ENCODE measurements at places on chromosomes 3 and 15.

- no peak for DNase-seq
Measured at GRCh38 chr3:3589715-3590130, 209.5 kb upstream of the LRRN1 start.

DNA sequence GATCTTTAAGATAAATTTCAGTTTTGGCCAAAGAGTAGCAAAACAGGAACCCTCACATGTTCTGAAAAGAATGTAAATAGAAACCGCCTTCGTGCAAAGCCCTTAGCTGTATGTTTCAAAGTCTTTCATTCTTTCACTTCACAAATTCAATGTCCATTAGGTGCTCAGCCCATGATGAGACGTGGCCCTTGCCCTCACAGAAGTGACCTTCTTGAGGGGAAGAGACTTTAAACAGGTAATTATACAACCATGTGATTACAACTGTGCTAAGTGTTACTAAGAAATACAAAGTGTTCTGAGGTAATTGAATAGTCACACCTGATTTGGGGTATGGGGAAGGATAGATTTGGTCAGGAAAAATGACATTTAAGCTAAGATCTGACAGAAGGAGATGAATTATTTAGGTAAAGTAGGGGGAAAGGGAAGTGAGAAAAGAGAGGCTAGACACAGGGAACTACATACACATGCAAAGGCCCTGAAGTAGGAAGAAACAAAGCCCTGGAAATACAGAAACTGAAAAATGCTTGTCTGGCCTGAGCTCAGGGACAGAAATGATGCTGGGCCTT is 19.6 kb downstream of the HSPBAP1 start:
- DNase-seq = no peak

GRCh38 chr15:89309993-89310392 is 24.6 kb downstream of the POLG start:
- DNase-seq = no peak

GRCh38 chr3:80677796-80678195 is 910.0 kb upstream of the ROBO1 start:
- DNase-seq = no peak

DNA sequence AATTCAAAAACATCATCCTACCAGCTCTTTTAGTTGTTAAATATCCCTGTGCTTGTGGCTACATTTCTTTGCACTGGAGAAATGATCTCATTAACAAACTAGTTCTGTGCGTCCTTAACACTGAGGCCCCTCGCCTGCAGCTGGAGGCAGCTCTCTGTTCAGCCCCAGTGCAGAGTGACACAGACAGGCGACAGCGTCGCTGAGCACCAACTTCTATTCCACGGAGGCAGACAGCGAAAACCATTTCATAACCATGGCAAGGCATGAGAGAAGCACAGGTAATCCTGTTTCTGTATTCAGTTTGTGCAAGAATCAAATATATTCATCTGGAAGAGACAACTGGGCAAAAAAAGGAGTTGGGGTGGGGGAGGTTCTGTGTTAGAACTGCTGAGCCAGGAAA is 530.7 kb downstream of the ZIC1 start:
- DNase-seq = no peak

- DNase-seq = no peak
Measured at GRCh38 chr3:195825857-195826804, 14.4 kb upstream of the MUC4 start.

DNA sequence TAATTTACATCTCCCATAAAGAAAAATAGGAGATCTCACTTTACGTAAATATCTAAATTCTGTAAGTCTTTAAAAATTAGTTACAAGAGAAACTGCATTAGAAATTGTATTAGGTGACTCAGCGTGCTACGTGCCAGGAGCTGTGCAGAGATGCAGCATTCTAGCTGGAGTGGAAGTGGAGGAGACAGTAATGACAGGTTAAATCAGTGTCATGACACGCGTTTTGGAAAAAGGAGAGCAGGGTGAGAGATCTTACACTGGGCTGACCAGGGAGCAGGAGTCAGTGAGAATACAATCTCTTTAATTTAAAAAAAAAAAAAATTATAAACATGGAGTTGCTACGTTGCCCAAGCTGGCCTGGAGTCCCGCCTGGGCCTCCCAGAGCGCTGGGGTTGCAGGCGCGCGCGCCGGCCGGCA is 635 bp downstream of the TUBGCP5 start:
- DNase-seq = no peak

DNA sequence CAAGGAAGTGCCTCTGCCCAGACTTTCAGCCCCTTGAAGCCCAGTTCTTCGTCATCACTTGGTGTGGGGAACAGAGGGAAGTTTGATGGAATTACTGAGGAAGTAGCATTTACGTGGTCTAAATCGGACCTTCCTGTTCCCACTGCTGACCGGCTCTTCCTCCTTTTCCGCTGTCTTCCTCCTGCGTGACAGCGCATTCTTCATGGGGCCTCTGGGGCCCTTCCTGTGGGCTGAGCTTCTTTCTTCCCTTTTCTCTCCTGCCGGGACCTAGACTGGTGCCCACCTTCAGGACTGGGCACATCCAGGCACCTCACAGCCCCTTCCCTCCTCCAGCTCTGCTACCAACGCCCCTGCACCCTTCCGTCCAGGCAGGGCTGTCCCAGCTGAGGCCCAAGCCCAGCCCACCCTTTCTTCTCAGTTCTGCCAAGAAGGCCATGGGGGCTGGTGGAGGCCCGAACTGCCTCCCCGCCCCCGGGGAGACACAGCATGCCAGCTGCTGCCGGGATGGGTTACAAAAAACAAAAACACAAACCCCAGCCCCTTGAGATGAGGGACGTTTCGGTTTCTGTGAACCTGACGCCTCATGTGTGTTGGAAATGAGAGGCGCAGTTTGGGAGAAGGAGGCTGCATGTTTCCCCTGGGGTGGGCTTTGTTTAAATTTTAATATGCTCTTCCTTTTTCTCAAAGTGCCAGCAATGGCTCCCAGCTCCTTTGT is 19.1 kb downstream of the ZNF710 start:
- no peak for DNase-seq

DNA sequence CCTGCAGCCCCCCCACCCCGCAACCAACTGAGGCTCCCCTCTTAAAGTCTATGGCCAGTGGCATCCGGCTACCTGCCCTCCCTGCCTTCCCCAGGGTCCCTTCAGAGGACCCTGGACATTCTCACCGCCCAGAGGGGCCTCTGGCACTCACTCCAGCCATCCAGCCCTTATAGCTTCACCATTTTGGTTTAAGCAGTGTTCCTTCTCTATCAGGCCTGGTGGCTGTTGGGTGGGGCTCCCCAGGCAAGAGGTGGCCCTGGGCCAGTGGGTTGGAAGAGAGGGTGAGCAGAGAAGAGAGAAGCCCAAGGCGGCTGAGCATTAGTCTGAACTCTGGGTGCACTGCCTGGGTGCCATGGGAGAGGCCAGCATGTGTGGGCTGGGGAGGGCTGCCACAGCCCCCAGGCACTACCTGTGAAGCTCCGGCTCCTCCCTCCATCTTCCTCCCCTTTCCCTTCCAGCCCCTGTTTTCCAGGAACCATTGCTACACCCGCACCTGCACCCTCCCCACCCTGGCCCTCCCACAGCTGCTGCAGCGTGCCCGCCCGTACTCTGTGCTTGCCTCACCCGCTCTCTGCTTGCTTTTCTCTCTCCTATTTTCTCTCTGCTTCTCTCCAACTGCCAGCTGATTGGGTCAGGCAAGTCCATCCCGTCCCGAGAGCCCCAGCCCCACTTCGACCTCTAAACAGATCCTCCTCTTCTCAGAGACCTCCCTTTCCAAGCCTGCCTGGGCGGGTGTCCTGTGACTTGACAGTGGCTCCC is 168.2 kb downstream of the TBC1D2B start:
- no peak for DNase-seq

DNA sequence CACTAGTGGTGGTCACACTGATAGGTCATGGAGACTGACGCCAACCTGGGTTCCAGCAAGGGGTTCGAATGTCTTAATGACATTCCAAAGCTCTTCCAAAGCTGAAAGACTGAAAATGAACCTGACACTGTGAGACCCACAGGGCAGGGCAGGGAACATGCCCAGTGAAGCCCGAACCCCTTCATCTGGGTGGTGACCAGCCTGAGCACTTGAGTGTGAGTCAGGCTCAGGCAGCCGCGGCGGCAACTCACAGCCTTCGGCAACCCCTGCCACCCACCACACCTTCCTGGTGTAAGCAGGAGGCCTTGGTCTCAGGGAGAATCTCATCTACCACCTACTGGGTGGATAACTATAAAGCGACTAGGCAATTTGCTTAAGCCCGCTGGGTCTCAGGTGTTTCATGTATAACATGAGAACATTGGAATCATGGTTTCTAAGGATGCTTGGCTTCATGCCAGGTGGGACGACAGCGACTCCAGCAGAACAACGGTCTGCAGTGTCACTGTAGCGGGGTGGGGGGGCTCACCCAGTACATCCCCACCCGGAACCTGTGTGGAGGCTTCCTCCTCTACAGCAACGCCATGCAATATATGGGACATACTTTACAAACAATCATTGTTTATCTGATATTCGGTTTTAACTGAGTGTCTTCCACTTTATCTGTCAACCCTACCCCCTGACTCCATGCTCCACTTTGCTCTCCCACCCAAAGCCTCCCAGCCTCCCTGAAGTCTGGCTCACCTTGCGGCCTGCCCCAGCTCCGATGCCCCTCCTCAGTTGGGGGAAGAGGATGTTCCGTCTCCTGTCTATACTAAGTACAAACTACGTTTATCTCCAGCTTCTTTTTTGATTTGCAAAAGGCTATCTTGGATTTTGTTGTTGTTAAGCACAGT is 125.0 kb upstream of the MEF2A start:
- no peak for DNase-seq

- no peak for DNase-seq
Measured at GRCh38 chr3:152362086-152362485, 93.4 kb downstream of the MBNL1 start.

DNA sequence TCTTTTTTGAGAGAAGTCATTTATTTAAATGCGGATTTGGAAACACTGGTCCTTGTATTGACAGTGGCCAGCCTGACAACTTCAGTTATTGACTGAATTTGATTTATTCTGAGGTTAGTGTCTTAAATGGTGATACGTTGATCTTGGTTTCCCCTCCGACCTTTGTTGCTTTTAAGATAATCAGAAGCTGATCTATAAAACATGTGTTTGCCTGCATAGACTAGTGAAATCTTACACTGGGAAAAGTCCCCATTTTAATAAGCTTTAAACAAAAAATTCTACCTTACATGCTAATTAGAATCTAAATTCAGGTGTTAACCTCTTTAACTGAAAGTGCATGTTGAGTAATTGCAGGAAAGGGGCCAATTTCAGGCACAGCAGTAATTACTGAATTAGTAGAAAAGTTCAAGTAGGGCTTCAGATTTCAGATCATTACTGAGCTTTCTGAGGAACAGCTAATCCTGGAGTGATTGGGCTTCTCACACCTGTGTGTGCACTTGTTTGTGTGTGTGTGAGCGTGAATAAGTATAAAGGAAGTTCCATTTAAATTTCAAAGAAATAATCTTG is 221.4 kb downstream of the SOX2 start:
- no peak for DNase-seq

DNA sequence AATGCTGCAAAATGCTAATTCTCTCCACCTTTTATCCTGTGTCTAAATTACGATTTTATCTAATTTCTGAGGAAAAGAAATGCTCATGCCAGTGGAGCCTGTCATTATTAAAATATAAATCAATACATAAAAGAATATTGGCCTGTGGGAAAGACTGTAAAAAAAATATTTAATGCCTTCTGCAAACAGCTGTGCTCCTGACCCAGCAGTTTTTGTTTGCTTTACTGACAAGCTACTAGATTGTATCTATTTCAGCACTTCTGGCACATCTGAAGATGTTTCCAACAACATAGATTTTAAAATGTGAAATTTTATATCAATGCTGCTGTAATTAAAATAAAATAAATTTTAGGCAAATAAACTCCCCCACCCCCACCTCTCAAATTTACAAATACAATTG is 493.6 kb upstream of the AGTR1 start:
- DNase-seq = no peak

GRCh38 chr3:53318522-53318921 is 28.8 kb downstream of the DCP1A start:
- no peak for DNase-seq

DNA sequence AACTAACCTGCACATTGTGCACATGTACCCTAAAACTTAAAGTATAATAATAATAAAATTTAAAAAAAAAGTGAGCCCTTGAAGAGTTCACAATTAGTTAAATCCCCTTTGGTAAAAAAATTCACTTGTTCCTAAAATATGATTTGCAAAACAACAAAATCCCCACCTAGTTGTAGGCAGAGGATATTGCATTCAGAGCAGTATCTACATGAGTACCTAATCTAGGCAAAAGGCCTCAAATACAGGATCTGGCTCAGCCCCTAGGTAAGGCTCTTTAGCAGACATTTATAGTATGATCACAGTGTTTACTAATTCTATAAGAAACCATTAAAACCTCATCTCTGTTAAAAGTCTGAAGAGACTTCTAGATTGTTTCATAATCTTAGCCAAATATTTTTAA is 89.3 kb upstream of the CCDC80 start:
- DNase-seq = no peak

DNA sequence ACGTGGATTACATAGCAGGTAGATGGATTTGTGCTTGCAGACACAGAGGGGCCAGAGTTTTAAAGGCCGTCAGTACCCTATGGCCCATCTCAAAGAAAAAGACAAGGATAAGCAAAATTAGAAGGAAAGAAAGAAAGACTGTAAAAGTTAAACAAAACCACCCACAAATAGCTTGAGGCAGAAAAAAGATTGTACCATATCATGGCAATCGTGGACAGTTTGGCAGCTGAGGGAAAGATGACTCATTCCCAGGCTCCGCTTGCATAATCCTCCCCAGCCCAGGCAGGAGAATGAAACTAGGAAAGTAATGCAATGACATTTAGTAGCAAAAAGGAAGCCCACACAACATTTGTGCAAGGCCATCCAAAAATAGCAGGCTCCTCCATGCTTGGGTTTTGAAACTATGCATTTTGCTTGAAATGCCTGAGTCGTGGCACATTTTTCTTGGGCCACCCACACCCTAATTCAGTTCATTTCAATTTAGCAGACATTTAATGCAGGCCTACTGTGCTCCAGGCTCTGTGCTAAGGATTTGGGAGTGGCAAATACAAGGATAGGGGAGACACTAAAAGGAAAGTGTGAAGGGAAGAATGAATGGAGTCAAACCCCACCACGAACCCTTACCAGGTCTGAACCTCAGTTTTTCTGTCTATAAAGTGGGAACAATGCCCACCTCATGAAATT is 40.9 kb upstream of the SMAD3 start:
- no peak for DNase-seq

GRCh38 chr3:6551165-6551564 is 309.8 kb upstream of the GRM7 start:
- DNase-seq = no peak

GRCh38 chr3:186772701-186773417 is 10.5 kb upstream of the EIF4A2 start:
- DNase-seq = peak; percentile 53
